ENCODE measurements at places on chromosomes 2 and 18. TPM values are rescaled to one million over a fixed set of nuclear protein-coding genes. Genes with fewer than 3 reads are reported as not detected.

Gene CAPN14
- not detected for total RNA-seq

Gene NDUFV2
- 44.0 TPM for total RNA-seq

Gene BBS5
- total RNA-seq, result 21.1 TPM

Gene POMC
- total RNA-seq, result 5.7 TPM

Gene TXNDC2
- total RNA-seq, result 8.8 TPM

Gene ASXL3
- 2.2 TPM for total RNA-seq

Gene RESP18
- not detected for total RNA-seq

Gene DOK6
- 2.1 TPM for total RNA-seq

Gene EMILIN1
- 309 TPM for total RNA-seq

Gene C2orf74
- total RNA-seq, result 17.2 TPM

Gene FOXI3
- not detected for total RNA-seq

Gene TMEM200C
- total RNA-seq, result not detected

Gene ASB18
- total RNA-seq, result not detected

Gene COL4A4
- 34.0 TPM for total RNA-seq

Gene UPP2
- not detected for total RNA-seq

Gene COL6A3
- 155 TPM for total RNA-seq

Gene PDE11A
- total RNA-seq, result 3.5 TPM

Gene ARHGAP25
- 14.5 TPM for total RNA-seq

Gene OSR1
- 90.7 TPM for total RNA-seq

Gene IL1RL2
- 1.3 TPM for total RNA-seq

Gene TMEM198
- 1.4 TPM for total RNA-seq

Gene MATN3
- total RNA-seq, result 1.3 TPM

Gene DLX2
- total RNA-seq, result not detected

Gene C18orf54
- total RNA-seq, result 1.6 TPM

Gene C1GALT1C1L
- 0.95 TPM for total RNA-seq

Gene TNFRSF11A
- 4.9 TPM for total RNA-seq

Gene FABP1
- not detected for total RNA-seq

Gene SP9
- total RNA-seq, result not detected

Gene GPR155
- total RNA-seq, result 6.8 TPM

Gene C2orf72
- 0.14 TPM for total RNA-seq

Gene EPHA4
- 20.4 TPM for total RNA-seq

Gene SERPINB12
- not detected for total RNA-seq

Gene LRATD1
- 4.1 TPM for total RNA-seq

Gene COBLL1
- total RNA-seq, result 62.0 TPM

Gene IHH
- total RNA-seq, result 1.6 TPM

Gene KRCC1
- 13.9 TPM for total RNA-seq

Gene ZCCHC2
- total RNA-seq, result 38.7 TPM

Gene CHRNG
- total RNA-seq, result not detected

Gene CPO
- total RNA-seq, result 3.0 TPM

Gene DSG2
- total RNA-seq, result 0.81 TPM

Gene GRB14
- 4.7 TPM for total RNA-seq

Gene SCG2
- 0.56 TPM for total RNA-seq

Gene PRLH
- not detected for total RNA-seq

Gene AKAIN1
- not detected for total RNA-seq

Gene IL37
- total RNA-seq, result not detected

Gene CRYGD
- not detected for total RNA-seq

Gene ANKRD29
- total RNA-seq, result 5.6 TPM

Gene INPP5D
- 24.2 TPM for total RNA-seq

Gene KCNS3
- total RNA-seq, result 33.6 TPM

Gene TRIM43
- total RNA-seq, result not detected

Gene MARCHF4
- 0.14 TPM for total RNA-seq

Gene LMAN2L
- 12.8 TPM for total RNA-seq

Gene SPATA3
- total RNA-seq, result not detected

Gene CD8B2
- not detected for total RNA-seq
